ENCODE measurements at places on chromosomes 11 and 22.
A peak's percentile ranks its signal among the peaks of the same experiment; 100 is the strongest.

- no peak for DNase-seq
Measured at GRCh38 chr22:40401532-40401931, 31.1 kb downstream of the SGSM3 start.

DNA sequence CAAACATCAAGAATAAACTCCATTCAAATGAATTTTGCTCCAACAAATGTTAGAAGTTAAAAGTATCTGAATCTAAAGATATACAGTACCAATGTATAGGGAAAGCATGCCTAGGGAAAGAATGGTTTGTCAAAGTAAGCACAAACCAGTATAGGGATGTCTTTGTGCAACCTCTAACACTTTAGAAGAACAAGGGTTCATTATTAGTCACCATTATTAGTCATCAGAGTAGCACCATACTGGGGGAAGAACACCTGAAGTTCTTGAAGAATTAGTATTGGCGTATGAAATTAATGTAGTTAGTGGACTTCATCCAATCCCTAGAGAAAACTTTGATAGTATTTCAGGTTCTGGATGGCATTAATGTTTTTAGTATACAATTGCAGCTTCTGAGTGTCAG lies 943.7 kb downstream of the METTL15 start:
- no peak for DNase-seq

DNA sequence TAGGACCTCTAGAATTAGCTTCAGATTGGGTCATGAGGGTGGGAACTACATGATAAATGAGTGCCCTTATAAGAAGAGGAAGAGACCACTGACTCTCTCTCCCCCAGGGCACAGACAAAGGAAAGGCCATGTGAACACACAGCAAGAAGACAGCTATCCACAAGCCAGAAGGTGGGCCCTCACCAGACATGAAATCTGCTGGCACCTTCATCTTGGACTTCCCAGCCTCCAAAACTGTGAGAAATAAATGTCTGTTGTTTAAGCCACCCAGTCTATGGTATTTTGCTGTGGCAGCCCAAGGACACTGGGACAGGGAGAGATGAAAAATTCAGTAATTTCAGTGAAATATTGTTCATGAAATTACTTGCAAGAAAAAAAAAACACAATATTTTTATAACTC lies 5.9 kb downstream of the RBFOX2 start:
- DNase-seq, result no peak

DNA sequence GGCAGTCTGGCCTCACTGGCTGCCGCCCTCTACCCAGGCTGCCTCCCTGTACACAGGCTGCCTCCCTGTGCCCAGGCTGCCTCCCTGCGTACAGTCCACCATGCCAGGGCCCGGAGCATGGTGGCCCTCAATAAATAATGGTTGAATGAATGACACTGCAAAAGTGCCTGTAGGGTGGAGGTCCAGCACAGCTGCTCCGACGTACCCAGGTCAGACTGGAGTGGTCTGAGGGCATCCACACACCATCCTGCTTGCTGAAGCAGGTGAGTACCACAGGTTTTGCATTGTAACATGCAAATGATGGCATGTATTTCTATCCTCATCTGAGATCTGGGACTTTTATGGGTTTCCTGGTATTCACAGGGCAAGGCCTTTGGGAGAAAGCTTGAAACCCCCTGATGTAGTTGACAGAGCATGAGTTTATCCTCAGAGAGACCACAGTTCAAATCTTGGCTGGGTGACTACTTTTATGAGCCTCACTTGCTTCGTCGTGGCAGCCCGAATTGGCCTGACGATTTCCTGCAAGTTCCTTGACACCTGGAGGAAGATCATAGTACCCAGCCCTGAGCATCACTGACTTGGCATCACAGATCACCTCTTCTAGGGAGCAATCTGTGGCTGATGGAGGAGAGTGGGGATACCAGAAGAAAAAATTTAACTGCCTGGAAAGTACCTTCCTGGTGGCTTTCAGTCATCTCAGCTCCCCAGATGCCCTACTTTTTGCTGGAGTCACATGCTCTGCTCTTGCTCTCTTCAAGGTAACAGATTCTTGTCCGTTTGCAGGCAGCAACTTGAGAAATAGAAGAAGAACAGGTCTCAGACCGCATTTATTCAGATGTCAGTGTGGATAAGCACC lies 16.0 kb upstream of the CYB5R3 start:
- no peak for DNase-seq

DNA sequence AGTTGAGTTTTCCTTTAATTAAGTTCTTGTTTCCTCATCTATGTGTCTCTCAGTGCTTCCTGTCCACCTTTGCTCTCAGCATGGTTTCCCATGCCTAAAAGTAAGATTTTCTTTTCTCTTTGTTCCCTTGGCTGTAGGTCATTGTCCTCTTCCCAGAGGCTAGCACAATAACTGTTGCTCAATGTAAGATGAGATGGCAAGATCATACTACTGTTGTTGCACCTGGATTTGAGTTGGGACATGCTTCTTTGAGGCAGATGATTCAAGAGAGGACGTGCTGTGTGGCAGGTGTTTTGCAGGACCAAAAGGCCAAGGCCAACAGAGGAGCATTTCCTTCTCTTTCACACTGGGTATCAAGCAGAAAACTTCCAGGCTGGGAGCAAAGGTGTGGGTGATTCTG lies 11.3 kb upstream of the NELL1 start:
- peak; percentile 23 for DNase-seq

DNA sequence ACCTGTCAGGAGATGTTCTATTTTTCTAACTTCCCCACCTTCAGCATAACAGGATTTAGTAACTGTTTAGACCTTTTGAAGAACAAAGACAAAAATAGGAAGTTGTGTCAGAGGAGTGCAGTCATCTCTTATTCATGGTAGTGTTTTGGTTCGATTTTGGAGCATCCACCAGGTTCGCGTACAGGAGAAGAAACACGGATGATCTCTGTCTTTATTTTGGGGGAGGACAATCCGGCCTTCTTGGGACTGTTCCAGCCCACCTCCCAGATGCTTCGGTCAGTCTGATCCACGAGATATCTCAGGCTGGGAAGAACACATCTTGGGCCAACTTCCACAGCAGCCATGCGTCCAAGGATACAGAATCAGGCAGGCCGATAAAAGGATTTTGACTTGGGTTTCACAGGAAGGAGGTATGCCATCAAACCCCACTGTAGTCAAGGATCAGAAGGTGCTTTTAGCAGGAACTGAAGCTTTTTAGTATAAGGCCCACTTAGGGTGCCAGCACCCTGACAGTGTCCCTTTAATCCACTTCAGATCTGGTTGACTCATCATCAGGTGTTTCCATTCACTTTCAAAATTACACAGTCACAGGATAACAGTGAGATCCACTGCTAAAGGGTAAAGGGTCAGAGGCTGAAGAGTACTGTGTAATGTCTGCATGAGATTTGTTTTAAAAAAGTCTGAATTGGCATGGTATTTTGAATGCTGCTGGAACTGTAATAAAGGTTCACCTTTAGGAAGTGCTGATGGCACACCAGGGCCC lies 16.5 kb downstream of the PATZ1 start:
- no peak for DNase-seq

DNA sequence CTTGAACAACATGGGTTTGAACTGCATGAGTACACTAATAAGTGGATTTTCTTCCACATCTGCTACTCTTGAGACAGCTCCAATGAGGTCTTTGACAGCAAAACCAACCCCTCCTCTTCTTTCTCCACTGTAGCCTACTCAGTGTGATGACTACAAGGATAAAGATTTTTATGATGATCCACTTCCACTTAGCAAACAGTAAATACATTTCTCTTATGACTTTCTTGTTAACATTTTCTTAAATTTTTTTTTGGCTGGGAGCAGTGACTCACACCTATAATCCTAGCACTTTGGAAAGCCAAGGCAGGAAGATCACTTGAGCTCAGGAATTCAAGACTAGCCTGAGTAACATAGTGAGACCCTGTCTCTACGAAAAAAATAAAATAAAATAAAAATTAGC lies 9.9 kb upstream of the EIF4G2 start:
- no peak for DNase-seq

- DNase-seq, result no peak
Measured at GRCh38 chr11:121754598-121754997, 301.8 kb upstream of the SORL1-AS1 start.

GRCh38 chr11:115961159-115962003 lies 457.2 kb upstream of the CADM1 start:
- DNase-seq, result no peak

- no peak for DNase-seq
Measured at GRCh38 chr22:37765498-37765897, 42.2 kb upstream of the GCAT start.

- DNase-seq, result no peak
Measured at GRCh38 chr11:45556851-45557707, 108.3 kb downstream of the CHST1 start.

DNA sequence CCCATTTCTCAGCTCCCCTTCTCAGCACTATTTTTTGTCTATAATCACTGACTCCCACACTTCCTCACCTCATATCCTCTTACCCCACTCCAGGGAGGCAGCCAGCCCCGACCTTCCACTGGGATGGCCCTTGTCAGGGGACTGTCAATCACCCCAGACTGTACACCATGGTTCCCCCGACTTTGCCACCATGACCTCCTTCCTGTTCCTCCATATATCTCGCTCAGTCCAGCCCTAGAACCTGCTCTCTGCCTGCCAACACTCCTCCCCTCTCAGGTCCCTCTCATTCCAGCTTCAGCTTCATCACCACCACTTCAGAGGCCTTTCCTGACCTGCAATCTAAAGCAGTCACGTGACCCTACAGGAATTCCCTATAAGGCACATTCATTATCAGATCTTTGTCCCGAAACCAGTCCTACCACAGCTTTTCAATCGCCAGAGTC lies 16.5 kb downstream of the PRPF19 start:
- no peak for DNase-seq

GRCh38 chr11:72813740-72814285 lies 398 bp upstream of the ATG16L2 start:
- peak; percentile 43 for DNase-seq

- DNase-seq, result no peak
Measured at GRCh38 chr11:73862986-73863385, 13.7 kb downstream of the COA4 start.

GRCh38 chr11:66882561-66883015 lies 25.7 kb downstream of the LRFN4 start:
- no peak for DNase-seq

- DNase-seq, result no peak
Measured at GRCh38 chr11:125918140-125918840, 14.0 kb downstream of the DDX25 start.

GRCh38 chr11:84812471-84812969 lies 814.6 kb downstream of the DLG2 start:
- DNase-seq, result no peak
